ENCODE measurements at places on chromosomes 2 and 18.

DNA sequence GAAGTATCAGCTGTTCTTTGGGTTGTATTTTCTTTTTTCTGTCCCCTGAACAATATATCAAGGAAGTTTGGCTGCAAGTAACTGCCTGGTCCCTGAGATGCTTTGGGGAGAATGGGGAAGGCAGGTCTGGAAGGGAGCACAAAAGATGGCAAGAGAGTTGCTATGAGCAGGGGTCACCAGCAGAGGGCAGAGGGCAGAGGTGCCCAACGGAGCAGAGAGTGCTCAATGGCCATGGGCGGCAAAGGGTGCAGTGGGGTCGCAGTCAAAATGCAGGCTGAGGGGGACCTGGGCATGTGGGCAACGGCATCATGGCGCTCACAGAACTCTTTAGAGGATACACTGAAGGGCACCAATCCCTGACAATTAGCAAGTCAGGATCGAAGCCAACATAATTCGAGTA lies 107.7 kb upstream of the ATP8B1 start:
- DNase-seq: no peak

- no peak for DNase-seq
Observed at GRCh38 chr2:134499307-134499926, 219.4 kb downstream of the TMEM163 start.

DNA sequence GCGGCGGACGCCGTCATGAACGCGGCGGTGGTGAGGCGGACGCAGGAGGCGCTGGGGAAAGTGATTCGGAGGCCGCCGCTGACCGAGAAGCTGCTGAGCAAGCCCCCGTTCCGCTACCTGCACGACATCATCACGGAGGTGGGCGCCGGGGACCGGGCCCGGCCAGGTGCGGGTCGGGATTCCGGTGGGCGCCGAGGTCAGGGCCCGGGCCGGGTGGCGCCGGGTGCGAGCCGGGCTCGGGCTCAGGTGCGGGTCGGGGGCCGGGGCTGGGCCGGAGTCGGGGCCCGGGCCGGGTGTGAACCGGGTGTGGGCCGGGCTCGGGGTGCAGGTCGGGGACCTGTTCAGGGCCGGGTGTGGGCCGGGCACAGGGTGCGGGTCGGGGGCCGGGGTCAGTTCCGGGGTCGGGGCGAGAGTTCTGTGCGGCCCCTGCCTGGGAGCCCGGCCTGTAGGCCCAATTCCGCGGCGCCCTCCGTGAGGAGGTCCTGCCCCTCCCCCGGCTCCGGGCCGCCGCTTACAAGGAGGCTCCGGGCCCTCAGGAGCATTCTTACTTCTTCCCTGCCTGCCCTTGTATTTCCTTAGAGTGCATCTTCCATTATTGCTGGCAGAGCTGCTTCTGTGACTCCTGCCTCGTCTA lies 447 bp downstream of the TRAF3IP1 start:
- DNase-seq: no peak

DNA sequence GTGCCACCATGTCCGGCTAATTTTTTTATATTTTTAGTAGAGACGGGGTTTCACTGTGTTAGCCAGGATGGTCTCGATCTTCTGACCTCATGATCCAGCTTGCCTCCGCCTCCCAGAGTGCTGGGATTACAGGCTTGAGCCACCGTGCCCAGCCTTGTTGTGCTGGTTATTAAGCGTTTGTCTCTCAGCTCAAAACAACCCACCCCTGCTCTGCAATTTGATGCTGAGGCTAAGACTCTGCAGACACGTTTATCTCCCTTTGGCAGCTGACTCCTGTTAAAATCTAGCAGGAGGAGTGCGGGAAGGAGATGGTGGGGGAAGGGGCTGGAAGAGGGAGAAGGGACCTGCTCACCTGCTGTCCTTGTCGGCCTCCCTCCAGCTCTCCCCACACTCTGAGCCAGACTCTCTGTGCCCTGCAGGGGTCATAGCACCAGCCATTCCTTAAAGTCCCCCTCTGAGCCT lies 29.9 kb upstream of the IMPA2 start:
- DNase-seq: no peak

GRCh38 chr2:95268211-95269035 lies 5.8 kb upstream of the PROM2 start:
- DNase-seq: no peak

DNA sequence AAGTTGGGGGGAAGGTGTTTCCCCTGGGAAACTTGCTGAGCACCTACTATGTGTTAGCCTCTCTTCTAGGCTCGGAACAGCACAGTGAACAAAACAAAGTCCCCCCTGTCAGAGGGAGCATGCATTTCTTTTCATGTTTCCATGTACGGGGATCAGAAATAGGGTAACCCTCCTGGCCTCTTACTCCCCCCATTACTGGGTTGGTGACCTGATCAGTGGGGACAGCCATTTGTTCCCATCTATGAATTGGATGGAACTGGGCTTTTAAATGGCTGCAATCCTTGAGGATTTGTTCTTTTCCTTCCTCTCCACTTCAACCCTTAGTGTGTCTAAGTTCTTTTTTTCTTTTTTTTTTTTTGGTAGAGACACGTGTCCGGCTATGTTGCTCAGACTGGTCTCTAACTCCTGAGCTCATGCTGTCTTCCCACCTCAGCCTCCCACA lies 13.7 kb downstream of the NCL start:
- no peak for DNase-seq

All from CD4-positive, alpha-beta T cell treated with Interleukin-21 for 1 hour (primary cell).